ENCODE measurements at places on chromosomes 16 and 17. TPM values are rescaled to one million over a fixed set of nuclear protein-coding genes. Genes with fewer than 3 reads are reported as not detected.

The CD79B gene
- not detected for total RNA-seq

The KRT33B gene
- not detected for total RNA-seq

The NQO1 gene
- 251 TPM for total RNA-seq

The FMNL1 gene
- 14.2 TPM for total RNA-seq

The CA4 gene
- total RNA-seq, result not detected

The CFAP97D1 gene
- total RNA-seq, result 0.12 TPM

The ZNF263 gene
- 52.2 TPM for total RNA-seq

The NHLRC4 gene
- not detected for total RNA-seq

The ADGRG3 gene
- total RNA-seq, result not detected

The STH gene
- not detected for total RNA-seq

The KRTAP1-1 gene
- total RNA-seq, result not detected

The CD300LB gene
- not detected for total RNA-seq

The CLDN7 gene
- 180 TPM for total RNA-seq

The MMP2 gene
- total RNA-seq, result not detected

The ATF7IP2 gene
- 6.2 TPM for total RNA-seq

The MYL4 gene
- 1.6 TPM for total RNA-seq

The IRX3 gene
- not detected for total RNA-seq

The PIRT gene
- not detected for total RNA-seq

The TEKT5 gene
- not detected for total RNA-seq

The ABCC3 gene
- total RNA-seq, result 50.2 TPM

The SNAI3 gene
- total RNA-seq, result 0.46 TPM

The ALG1 gene
- total RNA-seq, result 29.7 TPM

The ARHGAP23 gene
- total RNA-seq, result 10.6 TPM

The AIPL1 gene
- not detected for total RNA-seq

The C16orf92 gene
- not detected for total RNA-seq

The ACE gene
- total RNA-seq, result 8.7 TPM

The PYDC1 gene
- total RNA-seq, result not detected

The MTSS2 gene
- 18.7 TPM for total RNA-seq

The CPNE7 gene
- total RNA-seq, result 49.2 TPM

The KLHL10 gene
- not detected for total RNA-seq

The CAMTA2 gene
- 27.2 TPM for total RNA-seq

The ENPP7 gene
- total RNA-seq, result not detected

The CCL1 gene
- total RNA-seq, result not detected

The SLC12A3 gene
- total RNA-seq, result not detected
